ENCODE measurements at places on chromosomes 1 and 21.

DNA sequence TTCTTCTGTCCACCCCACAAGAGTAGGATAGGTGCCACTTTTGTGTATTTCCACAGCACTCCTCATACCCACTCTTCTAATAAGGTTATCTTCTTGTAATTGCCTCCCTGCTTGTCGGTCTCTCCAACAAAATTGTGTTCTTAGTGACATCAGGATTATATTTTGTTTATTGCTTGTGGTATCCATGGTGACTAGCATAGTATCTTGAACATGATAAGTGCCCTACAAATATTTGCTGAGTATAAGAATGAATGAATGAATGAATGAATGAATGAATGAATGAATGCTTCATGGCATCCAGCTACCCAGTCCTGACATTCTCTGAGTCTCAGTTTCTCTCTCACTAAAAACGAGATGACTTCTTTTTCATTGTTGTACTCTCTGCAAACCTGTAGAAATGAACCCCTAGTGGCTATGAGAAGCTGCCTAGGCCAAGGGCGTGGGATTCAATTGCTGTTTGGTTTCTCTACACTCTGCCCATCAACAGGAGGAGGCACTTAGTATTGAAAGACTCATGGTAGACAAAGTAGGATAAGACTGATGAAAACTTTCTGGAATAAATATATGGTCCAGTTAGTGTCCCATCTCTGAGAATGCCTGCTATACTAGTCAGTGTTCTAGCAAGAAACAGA, 121.0 kb downstream of the TMEM53 start:
- DNase-seq = peak; percentile 72

GRCh38 chr1:8340448-8340847, 22.5 kb downstream of the SLC45A1 start:
- no peak for DNase-seq

GRCh38 chr21:38139380-38140168, 117.2 kb upstream of the KCNJ15 start:
- DNase-seq = peak; percentile 90

DNA sequence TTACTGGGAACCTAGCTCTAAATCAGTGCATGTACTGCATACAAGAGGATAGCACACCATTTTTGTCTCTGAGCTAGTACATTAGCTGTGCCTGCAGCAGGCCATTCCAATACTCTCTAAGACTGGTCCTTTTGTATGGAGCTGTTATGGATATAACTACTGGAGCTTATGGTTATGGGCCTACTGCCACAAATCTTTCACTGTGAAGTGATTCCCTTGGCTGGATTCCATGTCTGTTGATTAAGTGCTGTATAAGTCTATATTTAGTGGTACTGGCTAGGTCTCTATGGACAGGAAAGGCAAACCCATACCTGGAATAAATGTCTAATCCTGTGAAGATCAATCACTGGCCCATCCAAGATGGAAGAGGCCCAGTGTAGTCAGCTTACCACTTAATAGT, 12.0 kb downstream of the ZFYVE9 start:
- peak; percentile 10 for DNase-seq

GRCh38 chr1:179425186-179425585, 59.4 kb downstream of the AXDND1 start:
- no peak for DNase-seq

DNA sequence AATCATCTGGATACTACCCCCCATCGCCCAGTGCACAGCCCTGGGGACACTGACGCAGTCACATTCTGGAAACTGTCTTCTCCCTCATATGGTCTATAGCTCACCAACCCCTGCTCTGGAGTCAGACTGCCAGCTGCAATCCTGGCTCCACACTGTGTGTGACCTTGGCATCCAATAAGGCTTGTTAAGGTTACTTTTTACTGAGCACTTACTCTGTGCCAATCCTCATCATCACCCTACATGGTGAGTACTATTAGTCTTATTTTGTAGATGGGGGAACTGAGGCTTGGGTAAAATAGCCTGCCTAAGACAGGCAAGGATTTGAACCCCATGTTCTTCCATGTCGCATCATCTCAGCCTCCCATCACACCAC, 34.9 kb downstream of the AHDC1 start:
- DNase-seq = no peak

DNA sequence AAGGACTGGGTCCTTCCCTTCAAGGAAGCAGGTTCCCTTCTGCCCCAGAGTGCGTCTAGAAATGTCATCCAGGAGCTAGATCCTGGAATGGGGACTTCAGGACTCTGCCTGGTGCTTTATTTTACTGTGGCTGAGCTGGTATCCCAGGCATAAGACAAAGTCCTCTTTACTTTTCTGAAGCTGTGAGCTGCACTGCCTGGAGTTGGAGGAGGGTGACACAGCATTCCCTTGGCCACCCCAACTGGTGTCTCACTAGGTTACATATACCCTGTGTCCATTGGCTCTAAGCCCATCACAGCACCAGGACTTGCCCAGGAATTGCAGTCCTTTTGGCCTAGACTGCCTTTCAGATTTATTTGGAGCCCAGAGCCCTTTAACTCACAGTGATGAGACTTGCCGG, 41.8 kb upstream of the CD55 start:
- DNase-seq = no peak

GRCh38 chr1:227417756-227418480, 99.6 kb upstream of the CDC42BPA start:
- no peak for DNase-seq

DNA sequence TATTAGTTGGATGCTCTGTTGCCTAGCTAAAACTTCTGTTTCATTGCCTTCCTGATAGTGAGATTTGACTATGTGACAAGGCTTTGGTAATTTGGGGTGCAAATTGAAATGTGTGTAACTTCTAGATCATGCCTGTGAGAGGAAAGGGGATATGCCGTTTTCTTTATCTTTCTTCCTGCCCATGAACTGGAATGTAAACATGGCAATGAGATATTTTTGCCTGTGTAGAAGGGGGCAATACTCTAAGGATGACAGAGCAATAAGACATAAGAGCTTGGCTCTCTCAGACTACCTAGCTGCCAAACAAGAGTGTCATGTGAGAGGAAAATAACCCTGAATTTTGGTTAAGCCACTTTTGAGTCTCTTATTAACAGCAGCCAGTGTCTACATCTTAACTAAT, 49.7 kb downstream of the RAP1A start:
- DNase-seq = no peak

GRCh38 chr1:67785847-67786753, 47.2 kb downstream of the GNG12 start:
- no peak for DNase-seq

DNA sequence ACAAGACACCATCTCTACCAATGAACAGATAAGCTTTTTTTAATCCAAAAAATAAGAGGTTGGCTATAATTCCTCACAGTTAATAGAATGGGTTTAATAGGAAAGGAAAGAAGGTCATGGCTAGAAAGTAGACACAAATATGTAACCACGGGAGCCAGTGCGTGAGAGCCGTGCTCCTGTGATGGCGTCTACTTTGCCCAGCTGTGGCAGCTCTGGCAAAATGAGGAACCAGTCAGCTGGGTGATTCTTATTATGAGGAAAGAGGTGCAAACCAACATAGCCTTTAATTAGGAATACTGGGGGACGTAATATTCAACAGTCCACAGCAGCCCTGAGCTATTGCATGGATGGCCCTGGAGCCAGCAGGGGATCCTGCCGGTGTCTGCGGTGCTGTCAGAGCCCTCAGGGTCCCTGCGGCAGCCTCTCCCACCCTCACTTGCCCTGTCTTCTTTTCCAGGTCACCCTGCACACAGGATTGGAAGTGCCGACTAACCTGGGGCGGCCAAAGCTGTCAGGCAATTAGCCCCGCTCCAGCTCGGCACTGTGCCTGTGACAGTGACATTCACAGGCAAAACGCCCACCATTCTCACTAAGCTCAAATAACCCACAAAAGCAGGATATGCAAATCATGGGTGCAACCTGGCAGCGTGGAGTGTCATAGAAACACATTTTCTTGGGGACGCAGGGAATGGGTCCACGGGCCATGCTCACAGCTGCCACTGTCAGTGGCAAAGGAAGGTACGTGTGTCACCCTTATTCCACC, 25.9 kb upstream of the GNPAT start:
- DNase-seq = no peak

GRCh38 chr1:162663589-162664106, 31.4 kb downstream of the DDR2 start:
- no peak for DNase-seq

GRCh38 chr1:9604836-9605235, 16.1 kb downstream of the TMEM201 start:
- DNase-seq = no peak

DNA sequence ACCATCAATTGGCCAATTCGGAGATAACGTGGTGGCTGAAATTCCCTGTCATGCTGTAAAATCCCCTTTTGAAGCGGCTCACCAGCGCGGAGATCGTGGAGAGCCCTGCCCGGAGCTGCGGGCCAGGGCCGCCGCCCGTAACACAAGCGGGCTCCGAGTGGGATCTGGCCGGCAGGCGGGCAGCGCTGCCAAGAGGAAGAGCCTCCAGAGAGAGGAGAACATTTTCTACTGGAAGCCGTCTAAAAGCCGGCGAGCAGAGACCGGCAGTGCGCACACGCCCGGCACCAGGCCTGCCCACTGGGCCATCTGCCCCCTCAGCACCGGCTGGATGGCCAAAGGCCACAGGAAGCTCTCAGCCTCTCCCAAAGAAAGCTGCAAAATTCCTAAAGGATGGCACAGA, 15.5 kb downstream of the SSBP3 start:
- DNase-seq = no peak
